ENCODE measurements at places on chromosomes 2 and 18.

DNA sequence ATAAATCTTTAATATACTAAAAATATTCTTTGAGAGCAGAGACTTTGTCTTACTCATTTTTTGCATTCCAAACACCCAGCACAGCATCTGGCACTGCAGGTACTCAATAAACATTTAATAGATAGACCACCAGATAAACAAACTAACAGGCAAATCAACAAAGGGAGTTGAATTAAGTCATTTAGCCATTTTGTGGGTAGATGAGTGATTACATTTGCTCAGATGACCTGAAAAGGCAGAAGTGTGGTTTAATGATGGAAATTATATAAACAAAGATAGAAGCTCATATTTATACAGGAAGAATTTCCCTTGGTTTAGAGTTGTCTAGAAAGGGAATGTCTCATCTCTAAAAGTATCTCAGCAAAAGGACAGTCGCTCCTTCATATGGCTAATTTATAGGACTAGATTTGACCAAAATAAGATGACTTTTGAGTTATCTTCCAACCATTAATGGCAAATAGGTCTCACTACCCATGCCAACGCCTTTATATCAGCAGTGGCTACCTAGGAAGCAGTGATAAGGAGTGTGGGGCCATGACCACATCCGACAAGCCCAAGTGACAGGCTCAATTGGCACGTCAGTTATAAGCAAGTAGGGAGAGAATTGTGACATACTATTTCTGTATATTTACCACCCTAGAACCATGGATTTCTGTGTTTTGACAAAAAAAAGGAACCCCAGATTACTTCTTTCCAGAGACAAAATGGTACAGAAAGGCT, 173.5 kb downstream of the ATAD2B start:
- no peak for DNase-seq

DNA sequence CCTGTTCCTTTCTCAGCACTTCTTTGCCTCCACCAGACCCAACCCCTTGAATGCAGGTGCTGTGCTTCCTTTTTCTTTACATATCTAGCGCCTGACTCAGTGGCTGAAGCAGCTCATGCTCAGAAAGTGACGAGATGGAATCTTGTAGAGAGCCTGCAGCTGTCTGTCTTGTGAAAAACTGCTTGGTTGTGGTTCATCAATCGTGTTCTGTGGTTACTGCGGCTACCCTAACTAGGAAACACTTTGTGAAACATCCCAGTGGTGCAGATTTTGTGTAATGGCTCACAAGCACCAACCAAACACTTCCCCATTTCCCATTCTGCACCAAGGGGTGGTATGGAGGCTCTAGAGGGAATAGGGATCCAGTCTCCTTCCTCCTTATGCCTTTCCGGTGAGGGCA, 307.2 kb upstream of the MMADHC start:
- DNase-seq, result no peak

GRCh38 chr2:239944694-239945551, 80.2 kb downstream of the NDUFA10 start:
- DNase-seq, result no peak

GRCh38 chr2:63844616-63845015, 2.9 kb downstream of the UGP2 start:
- DNase-seq, result no peak

DNA sequence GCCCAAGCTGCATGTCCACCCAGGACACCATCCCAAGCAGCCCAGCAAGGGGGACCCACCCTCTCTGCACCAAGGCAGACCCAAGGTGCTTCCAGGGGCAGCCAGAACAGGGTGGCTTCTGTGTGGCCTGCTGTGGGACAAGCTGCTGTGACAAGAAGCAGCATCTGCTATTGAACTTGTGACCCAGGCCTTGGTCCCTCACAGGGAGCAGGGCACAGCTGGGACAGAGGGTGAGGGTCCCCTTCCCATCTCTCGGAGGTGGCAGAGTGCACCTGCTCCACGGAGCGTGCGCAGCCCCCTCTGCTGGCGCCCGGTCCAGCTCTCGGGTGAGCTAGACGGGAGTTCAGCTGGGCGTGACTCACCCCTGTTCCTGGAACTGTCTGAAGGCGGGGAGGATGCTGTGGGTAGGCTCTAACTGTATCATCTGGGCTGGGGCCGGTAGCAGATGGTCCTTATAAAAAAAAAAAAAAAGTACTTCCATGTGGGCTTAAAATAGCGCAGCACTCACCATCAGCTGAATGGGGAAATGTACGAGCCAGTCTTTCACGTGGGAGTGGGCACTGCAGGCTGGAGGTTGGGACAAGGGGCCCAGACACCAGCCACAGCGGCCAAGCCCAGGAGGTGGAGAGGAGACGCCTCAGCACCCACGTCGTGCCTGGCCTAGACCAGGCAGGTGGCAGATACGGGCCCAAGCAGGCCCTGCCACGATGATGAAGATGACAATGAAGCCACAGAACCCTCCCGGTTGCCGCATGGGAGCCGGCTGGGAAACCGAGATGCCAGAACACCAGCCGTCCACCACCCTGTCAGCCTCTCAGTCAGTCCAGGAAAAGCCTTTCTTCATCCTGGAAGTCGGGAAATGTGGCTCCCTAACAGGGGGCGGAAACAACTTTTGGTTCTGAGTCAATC, 136.8 kb upstream of the ID2 start:
- no peak for DNase-seq

All from endothelial cell (in vitro differentiated cells).